ACHN (cell line): ENCODE measurements at places on chromosomes 11 and 22.

DNA sequence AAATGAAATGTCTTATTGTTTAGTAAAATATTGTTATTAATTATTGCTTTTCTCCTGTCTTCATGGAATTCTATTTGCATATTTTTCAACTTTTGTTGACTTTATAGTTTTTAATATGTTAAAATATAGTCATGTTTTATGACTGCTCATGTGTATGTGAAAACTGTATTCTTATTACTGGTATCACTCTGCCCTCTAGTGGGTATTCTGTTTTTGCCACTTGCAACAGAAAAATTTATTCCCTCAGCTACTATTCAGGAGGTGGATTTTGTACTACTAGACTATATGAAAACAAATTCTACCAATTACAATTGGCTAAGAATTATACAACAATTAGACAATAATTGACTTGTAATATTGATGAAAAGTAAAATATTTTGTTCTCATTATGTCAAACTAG, 45.0 kb downstream of the OR4C6 start:
- DNase-seq = peak; percentile 42

GRCh38 chr11:22703040-22703439, 36.6 kb downstream of the GAS2 start:
- DNase-seq = peak; percentile 77

- no peak for DNase-seq
Measured at GRCh38 chr11:125295931-125296330, 131.4 kb downstream of the PKNOX2 start.

DNA sequence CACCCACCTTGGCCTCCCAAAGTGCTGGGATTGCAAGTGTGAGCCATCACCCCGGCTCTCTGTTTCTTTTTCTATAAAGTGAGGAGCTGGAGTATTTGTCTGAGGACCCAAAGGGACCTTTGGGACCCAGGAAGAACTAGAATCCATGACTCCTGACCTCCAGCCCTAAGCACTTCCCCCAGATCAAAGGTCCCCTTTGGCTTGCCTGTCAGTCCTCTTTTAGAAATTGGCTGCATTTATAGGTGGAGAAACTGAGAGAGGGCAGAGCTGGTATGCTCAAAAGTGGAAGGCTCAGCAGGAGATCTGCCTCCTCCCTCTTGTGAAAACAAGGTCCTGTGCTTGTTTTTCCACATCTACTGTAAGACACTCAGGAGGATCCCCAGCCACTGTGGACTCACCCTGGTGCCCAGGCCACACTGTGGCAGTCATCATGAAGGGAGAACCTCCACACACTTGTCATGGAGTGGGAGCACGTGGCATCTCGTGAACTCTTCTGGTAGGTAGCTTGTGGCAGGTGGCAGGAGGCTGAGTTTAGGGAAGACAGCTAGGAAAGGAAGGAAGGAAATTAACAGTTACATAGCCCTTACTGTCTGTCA, 12.4 kb upstream of the PLEKHA7 start:
- DNase-seq = no peak

DNA sequence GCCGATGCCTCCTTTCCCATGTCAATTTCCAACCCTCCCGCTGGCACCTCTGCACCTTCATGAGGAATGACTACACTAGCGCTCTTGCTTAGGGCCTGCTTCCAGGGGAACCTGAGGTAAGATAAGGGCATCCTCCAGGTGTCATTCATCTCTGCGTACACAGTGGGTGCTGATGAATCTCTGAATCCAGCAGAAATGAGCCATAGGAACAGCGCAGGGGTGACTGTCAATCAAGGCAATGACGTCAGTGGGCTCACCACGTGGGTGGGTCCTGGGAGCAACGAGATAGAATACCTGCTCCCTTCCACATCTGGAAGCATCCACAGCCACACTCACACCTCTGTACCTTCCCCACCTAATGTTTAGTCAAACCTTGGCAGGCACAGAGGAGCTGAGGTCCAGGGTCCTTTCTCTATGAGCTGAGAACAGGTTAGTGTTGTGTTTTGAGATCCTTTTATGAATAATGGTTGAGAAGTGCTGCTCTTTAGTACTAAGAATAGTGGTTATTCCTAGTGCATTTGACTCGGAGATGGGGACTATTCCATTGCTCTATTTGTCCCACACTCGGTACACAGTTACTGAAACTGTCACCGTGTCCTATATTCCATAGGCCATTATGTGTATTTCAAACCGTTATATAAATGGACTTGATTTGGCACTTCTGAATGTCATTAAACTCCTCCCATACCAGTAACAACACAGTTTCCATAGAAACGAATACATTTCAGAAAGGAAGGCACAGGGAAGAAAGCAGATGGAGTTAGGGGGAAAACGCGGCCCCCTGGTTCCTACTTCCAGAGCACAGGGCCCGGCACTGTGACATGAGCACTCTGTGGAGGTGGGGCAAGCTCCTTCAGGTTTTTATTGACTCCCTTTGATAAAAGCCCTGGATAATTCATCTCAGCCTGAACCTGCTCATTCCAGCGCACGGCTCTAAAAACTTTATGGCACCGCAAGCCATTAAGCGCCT, 193.4 kb downstream of the ST3GAL4 start:
- DNase-seq = no peak

DNA sequence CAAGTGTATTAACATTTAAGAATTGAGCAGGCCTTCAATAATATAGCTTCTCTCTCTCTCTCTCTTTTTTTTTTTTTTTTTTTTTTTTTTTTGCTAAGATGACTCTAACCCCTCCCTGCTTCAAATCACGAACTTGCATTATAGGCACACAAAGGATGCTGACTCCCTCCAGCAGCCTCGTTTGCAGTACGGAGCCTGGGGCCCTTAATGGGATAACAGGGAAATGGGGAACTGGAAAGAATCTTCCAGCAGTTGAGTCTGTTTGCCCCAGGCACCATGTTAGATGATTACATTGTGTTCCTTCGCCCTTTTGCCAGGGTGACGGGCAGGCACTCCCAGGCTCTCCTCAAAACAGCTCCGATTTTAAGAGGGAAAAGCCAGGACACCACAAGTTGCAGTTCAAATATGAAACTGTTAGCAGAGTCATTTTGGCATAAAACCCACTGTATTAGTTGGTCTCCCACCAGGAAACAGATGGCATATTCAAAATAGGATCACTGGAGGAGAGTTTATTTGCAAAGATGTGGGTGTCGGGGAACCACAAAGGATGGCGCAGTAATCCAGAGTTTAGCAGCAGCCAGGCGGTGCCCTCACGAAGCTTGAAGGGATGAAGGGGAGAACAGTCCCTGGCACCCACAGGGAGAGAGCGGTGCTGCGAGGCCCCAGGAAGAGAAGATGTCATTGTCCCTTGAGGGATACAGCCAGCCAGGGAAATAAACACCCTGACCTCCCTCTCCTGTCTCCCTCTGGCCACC, 26.5 kb upstream of the TREH start:
- DNase-seq = no peak

DNA sequence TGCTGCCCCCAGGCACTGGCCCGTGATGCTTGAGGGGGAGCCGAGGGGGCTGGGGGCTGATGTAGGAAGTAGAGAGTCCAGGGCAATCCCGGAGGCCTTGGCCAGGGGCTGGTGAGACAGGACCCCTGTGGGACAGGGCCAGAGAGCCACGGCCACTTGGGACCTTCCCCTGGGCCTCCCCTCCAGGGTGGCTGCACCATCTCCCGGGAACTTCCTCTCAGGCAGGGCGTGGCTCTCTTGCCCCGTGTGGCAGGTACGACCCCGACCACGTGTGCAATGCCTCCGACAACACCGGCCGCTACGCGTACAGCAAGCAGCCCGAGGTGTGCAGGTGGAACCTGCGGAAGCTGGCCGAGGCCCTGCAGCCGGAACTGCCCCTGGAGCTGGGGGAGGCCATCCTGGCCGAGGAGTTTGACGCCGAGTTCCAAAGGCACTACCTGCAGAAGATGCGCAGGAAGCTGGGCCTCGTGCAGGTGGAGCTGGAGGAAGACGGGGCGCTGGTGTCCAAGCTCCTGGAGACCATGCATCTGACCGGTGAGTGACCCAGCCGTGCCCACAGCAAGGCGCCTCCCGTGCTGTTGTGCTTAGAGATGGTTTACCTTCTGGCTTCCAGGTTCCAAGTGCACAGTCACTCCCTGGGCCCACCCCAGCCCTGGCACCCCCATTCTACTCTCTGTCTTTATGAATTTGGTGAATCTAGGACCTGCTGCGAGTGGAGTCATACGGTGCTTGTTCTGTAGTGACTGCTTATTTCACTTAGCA, 9.7 kb downstream of the SELENOO start:
- DNase-seq = no peak

GRCh38 chr11:44765676-44766075, 38.9 kb downstream of the TSPAN18 start:
- DNase-seq = no peak

DNA sequence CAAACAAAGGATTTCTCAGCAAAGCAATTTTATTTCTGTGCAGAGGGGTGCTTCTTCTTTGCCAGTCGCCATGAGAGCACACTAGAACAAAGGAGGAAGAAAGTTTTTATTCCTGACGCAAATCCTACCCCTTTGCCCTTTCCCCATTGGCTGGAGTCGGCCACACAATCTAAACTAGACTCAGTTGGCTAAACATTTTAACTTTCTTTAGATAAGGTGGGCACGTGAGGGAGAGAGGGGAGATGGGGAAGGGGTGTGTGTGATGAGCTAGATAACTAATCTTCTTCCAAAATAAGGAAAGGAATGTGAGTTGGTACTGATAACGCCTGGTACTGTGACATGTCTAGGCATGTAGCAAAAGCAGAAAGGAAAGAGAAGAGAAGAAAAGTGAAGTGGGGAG, 626 bp downstream of the TRIM22 start:
- peak; percentile 44 for DNase-seq

GRCh38 chr11:90840071-90840470, 617.2 kb upstream of the CHORDC1 start:
- DNase-seq = no peak

GRCh38 chr11:10529279-10529678, 11.7 kb downstream of the RNF141 start:
- DNase-seq = no peak

GRCh38 chr11:36212564-36213392, 76.4 kb downstream of the COMMD9 start:
- DNase-seq = no peak

- peak; percentile 39 for DNase-seq
Measured at GRCh38 chr11:125123947-125124617, 12.7 kb upstream of the TMEM218 start.

GRCh38 chr22:36257948-36258670, 5.2 kb downstream of the APOL1 start:
- no peak for DNase-seq

DNA sequence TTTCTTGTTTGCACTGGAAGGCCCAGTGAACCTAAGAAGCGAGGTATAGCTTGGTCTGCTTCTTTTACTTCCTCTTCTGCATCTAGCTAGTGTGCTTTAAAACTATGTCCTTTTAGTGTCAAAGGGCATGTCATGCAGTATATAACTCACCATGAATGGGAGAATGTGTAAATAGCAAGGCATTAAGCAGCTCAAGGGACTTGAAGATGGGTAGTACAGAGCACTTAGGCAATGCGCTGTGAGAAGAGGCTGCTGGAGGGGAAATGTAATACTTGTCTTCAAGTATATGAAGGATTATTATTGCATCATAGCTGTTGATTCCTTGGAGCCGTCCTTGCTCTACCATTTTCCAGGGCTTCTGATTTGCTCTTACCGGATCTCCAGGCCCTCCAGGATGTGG, 7.6 kb downstream of the MAML2 start:
- no peak for DNase-seq

DNA sequence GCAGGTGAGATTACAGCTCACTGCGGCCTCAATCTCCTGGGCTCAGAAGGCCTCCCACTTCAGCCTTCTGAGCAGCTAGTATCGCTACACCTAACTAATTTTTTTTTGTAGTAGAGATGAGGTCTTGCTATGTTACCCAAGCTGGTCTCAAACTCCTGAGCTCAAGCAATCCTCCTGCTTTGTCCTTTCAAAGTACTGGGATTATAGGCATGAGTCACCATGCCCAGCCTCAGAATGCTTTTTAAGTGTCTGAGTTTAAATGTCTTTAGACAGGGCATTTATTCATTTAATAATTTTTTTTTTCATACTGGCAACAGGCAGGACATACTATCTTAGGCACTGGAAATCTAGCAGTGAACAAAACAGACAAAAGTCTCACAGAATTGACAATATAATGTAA, 27.7 kb downstream of the LRP4 start:
- DNase-seq = no peak

DNA sequence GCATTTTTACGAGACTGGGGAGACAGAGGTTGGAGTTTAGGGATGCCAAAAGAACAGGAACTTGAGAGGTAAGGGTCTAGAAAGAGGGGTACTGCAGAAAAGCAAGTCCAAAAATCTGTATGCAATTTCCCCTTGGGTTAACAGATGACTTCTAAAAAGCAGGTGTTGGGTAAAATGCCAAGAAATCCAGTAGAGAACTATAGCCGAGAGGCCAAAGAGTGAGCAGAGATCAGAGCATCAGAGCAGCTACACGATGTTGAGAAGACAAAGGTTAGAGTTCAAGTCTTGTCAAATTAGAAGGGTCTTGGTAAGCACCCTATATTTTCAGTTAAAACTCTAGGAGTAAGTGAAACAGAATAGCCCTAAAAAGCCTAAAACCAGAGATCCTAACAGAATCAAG, 145.2 kb downstream of the FCHSD2 start:
- no peak for DNase-seq

DNA sequence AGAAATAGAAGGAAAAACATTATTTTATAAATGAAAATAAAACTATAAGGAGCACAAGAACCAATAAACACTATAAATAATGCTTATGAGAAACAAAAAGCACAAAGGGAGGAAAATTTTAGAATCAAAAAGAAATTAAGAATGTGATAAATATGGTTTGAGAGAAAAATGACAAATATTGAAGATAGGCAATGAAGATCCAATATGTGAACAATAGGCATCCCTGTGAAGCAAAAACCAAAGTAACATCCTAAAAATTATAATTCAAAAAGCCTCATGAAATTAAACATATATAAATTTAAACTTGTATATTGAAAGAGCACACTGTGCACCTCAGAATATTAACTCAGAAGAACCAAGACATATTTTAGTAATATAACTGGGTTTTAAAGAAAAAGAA, 216.2 kb downstream of the GRIK4 start:
- no peak for DNase-seq

- DNase-seq = no peak
Measured at GRCh38 chr22:19046719-19047609, 75.2 kb downstream of the DGCR2 start.

GRCh38 chr11:36210529-36210928, 78.7 kb downstream of the COMMD9 start:
- no peak for DNase-seq

GRCh38 chr11:43516316-43516850, 157.7 kb downstream of the TTC17 start:
- DNase-seq = no peak

GRCh38 chr11:70618431-70619101, 220.2 kb downstream of the CTTN start:
- DNase-seq = no peak

GRCh38 chr11:76692956-76693355, 22.4 kb upstream of the LRRC32 start:
- DNase-seq = no peak

GRCh38 chr11:10952872-10953271, 95.0 kb upstream of the ZBED5 start:
- DNase-seq = no peak

GRCh38 chr11:45304992-45305335, 18.8 kb upstream of the SYT13 start:
- DNase-seq = no peak

GRCh38 chr11:73344191-73344607, 32.0 kb upstream of the RELT start:
- no peak for DNase-seq

GRCh38 chr11:15671216-15671615, 556.5 kb downstream of the INSC start:
- DNase-seq = no peak

GRCh38 chr11:62020661-62021060, 53.2 kb upstream of the FTH1 start:
- DNase-seq = no peak
